ENCODE measurements at places on chromosomes 5 and 9.

DNA sequence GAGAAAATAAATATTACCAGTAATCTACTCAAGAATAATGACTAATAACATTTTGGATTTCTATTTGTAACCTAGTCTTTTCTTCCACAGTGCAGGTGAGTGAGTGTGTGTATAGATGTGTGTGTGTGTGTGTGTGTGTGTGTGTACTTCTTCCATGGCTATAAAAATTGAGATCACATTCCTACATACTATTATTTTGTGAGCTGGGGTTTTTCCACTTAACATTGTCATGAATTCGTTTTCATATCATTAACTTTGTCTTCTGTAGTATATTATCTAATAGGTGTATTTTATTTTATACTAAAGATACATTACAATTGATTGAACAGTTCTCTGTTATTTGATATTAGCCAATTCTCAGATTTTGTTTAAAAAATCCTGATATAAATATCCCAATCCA lies 152.4 kb upstream of the TRPC7 start:
- DNase-seq: no peak

DNA sequence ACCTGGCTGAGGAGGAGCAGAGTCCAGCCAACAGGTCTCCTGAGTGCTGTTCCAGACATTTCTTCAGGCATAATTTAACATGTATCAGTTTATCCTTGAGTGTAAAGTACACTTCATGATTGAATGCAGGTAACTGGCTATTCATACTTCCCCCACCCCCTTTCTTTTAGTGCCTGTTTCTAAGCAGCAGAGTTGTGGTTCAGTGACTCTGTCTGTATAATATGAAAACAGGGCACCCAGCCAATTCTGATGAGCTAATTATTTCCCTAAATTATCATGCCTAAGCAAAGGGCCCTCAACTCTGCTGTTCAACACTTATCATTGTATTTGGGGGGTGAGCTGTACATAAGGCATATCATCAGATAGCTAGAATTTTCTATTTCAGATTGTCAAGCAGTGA lies 51.9 kb upstream of the ZSWIM6 start:
- DNase-seq: no peak

GRCh38 chr9:94817291-94818177 lies 91.0 kb downstream of the AOPEP start:
- DNase-seq: no peak

- no peak for DNase-seq
These were observed 426.2 kb upstream of the PTPRD start for GRCh38 chr9:11039006-11039405.

DNA sequence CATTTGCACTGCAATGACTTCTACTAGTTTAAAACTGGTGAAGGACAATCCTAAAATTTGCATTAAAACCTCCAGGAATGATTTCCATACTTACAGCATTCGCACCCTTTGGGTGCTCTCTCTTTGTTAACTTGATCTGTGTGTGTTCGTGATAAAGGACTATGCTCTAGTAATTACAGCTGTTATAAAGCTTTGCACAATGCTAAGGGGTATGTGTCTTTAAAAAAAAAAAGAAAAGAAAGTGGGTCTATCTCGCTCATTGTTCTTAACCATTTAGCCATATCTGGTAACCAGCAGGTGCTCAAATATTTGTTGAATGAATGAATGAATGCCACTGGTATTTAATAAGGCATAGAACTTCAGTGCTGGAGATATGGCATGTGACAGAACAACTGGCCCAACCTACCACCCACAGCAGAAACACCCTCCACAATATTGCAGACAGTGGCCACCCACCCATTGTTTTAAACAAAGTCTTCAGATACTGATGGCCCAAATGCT lies 8.7 kb downstream of the TRIM36 start:
- DNase-seq: no peak

GRCh38 chr5:147613359-147613758 lies 103.5 kb upstream of the DPYSL3 start:
- DNase-seq: no peak

DNA sequence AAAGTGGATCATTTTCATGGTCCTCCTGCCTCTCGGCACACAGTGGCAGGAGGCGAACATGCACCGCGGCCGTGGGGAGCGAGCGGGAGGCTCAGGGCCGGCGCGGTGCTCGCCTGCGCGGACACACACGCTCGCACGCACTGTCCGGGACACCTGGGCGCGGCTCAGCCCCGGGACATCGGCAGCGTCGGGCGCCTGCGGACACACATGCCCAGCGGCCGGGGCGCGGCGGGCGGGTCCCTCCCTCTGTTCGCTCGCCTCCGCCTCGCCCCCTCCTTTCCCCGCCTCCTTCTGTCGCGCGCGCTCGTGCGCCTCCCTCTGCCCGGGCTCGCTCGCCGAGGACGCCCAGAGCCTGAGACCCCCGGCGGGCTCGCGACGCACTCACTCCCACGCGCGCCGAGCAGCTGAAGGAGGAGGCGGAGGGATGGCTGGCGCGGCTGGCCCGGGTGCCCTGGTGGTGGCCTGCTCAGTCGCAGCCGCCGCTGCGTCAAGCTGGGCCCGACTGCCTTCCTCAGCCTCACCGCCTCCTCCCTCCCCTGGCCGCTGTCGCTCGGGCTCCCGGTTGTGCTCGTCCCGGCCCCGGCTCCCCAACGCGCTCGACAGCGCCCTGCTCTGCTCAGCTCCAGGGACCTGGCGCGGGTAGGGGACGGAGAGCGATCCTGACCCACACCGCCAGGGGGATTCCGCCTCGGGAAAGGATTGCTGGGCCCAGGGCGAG lies at the start of gene FRMD3:
Gene FRMD3 (minus strand): TSS at position 230 of the 718 bp plus-strand sequence. CDS start 170 bp downstream, at position 60.
- peak; percentile 59 for DNase-seq

DNA sequence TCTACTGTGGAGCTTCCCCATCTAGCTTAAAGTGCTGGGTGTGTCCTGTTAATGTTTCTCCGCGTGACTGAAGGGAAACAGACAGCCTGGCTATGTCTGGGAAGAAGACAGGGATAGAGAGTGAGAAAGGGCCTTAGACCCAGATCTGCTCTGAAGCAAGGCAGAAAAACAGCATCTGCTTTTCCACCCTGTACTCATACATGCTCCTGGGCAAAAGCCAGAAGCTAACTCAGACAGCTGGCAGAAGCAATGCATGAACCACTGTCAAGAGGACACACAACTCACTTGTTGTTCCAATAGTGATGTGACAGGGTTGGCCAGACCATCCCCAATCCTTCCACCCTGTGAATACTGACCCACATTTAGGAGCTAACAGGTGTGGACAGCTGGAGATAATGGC lies 63.3 kb downstream of the DPYSL3 start:
- DNase-seq: no peak

- peak; percentile 1 for DNase-seq
These were observed at the start of gene FGF10 for GRCh38 chr5:44389090-44389822. TSS of gene FGF10 (minus strand) at chr5:44389420. CDS start at chr5:44388682, 738 bp downstream.

- no peak for DNase-seq
These were observed 32.0 kb downstream of the HAVCR1 start for GRCh38 chr5:157026789-157027424.

GRCh38 chr9:74493512-74493911 lies 3.6 kb upstream of the RORB start:
- no peak for DNase-seq

GRCh38 chr5:133932441-133933168 lies 35.8 kb downstream of the C5orf15 start:
- peak; percentile 24 for DNase-seq

GRCh38 chr5:96546120-96546519 lies 113.1 kb upstream of the PCSK1 start:
- DNase-seq: no peak

GRCh38 chr5:56077796-56078233 lies 83.1 kb upstream of the IL6ST start:
- DNase-seq: no peak

DNA sequence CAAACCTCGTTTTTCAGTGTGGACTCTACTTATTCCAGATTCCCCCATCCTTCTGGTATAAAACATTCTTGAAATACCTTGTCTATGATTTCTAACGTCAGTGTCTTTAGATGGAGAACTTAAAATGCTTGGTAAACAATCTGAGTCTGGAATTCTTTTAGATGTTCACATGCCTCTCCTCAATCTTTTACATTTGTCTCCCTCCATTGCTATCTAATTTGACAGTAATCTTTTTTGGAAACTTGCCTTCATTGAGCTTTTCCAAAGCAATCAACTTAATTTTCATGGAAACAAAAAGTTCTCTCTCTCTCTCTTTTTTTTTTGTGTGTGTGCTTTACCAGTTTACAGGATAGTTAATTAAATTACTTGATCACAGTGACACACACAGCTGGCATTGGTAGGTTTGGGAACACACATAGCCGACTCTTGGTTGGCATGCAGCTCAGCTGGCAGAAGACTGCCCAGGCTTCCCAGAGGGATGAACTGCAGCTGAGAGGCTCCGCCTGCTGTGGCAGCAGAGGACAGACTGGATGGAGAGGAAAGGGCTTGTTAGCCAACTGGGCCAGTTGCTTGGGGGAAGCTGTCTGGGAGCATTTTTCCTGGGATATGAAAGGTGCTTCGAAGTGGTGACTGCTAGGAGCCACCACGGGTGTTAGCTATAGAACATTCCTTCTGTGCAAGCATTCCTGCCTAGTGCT lies 271.3 kb downstream of the ZSWIM6 start:
- no peak for DNase-seq
